Panc1 (cell line): ENCODE measurements at places on chromosomes 4 and X.

- no peak for DNase-seq
Measured at GRCh38 chr4:168540086-168540485, 43.2 kb downstream of the PALLD start.

- no peak for DNase-seq
Measured at GRCh38 chr4:40321574-40322275, 13.4 kb upstream of the CHRNA9 start.

DNA sequence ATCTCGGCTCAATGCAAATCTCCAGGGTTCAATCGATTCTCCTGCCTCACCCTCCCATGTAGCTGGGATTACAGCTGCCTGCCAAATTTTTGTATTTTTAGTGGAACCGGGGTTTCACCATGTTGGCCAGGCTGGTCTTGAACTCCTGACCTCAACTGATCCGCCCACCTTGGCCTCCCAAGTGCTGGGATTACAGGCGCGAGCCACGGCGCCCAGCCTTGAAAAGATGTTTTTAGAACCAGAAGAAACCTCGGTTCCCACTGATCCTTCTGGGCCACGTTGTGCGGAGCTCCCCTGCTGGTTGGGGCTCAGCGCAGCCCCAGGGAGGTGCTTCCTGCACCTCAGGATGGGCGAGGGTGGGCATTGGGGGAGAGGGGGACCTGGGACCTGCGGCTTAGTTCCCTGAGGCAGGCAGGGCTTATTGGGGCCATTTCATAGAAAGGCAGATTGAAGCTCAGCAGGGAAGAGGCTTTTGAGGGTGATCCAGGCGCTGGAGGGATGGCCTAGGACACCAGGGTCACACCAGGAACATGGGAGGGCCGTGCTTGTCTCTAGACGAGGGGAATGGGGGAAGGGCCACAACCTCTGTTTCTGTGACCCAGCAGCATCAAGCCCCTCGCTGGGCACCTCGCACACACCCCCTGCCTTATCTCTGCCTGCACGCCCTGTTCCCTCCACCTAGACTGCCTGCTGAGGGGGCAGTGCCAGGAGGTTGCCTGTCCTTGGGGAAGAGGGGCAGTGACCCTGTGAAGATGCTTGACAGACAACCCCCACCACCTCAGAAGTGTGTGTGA is 6.3 kb upstream of the ADD1 start:
- DNase-seq = no peak

- DNase-seq = no peak
Measured at GRCh38 chr4:128606173-128606572, 203.3 kb upstream of the JADE1 start.

- no peak for DNase-seq
Measured at GRCh38 chrX:29872831-29873230, 342.5 kb upstream of the MAGEB2 start.

DNA sequence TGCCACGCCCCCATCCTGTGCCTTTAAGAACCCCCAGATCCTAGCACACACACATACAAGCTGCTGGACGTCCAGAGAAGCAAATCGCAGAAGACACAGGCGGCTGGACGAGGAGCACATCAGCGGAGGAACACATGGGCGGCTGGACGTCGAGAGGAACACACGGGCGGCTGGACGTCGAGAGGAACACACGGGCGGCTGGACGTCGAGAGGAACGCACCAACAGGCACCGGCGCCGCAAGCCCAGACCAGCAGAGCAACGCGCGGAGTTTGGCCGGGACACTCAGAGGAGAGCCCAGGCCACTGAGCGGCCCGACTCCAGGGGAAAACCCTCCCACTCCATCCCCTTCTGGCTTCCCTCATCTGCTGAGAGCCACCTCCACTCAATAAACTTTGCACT is 17.2 kb downstream of the ZCCHC13 start:
- DNase-seq = no peak

DNA sequence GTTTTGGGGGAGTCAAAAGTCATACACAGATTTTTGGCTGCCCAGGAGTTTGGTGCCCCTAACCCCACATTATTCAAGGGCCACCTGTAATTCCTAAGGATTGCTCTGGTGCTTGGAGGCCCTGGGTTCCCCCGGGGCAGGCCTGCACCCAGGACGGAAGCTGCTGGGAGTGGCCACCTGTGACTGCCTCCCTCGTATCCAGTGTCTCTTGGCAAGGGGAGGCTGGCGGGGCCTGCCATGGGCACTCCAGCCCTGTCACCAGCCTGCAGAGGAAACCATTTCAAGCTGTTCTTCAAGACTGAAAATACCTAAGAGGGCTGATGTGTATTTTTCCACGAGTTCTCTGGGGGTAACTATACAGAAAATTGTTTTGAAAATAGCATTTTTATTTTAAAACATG is 24.5 kb upstream of the GPR78 start:
- DNase-seq = no peak

DNA sequence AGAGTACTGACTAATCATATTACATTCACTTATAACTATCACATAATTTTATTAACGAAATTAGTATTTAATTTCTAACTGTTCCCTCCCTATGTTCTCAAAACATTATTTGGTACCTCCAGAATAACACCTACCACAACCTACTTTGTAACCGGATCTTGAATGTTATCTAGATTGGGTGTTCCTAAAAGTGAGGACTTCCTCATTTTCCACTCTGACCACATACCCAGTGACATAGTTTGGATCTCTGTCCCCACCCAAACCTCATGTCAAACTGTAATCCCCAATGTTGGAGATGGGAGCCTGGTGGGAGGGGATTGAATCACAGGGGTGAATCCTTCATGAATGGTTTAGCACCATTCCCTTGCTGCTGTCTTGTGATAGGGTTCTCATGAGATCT is 21.8 kb downstream of the NR3C2 start:
- DNase-seq = no peak

DNA sequence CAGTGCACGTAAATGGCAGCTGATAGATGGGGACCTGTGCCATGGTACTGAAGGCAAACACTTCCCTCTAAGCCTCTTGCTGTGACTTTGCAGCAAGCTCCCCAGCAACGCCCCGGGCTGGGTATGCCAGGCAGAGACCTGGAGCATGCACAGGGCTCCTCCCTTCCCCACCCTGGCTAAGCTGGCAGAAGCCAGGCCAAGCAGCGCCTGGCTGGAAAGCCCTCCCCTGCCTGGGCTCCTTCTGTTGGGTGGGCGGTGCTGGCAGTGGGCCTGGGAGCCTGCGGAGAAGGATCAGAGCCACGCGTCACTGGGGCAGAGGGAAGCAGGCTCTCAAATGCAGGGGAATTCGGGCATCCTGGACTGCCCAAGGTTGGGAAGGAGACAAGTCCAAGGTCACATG is 3.6 kb downstream of the ATP2B3 start:
- no peak for DNase-seq

DNA sequence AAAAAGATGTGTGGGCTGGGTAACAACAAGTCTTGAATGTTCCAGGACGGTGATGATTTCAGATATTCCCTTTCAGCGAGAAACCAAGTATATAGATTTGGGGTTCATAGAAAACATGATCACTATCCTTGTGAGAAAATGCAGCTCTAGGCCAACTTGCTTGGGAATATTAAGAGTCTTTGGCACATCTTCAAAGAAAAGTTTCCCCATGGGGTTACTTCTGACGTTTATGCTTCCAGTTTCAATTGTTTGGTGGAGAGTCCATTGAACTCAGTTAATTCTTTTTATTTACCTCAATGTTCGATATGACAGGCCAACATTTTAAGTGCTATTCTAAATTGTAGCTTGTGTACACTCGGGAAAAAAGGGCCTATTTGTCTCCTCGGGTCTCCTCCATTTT is 126.7 kb downstream of the NHS start:
- DNase-seq = no peak

- DNase-seq = no peak
Measured at GRCh38 chrX:106672527-106672926, 54.0 kb upstream of the RNF128 start.

DNA sequence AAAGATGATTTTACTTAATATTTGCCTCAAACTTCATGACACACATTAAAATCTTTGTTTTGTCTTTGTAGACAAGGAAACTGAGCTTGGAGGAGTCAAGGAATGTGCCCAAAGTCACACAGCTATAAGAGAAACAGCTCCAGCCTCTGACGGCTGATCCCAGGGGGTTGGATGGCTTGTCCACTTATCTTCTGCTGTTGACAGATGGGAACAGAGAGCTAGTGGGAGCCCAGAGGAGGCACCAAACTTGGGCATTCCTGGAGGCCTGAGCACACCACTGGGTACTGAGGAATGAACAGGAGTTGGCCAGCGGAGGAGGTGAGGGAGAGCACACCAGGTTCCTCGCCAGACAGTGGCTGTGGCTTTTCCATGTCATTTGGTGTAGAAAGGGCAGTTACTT is 56.4 kb upstream of the GPR78 start:
- DNase-seq = no peak

DNA sequence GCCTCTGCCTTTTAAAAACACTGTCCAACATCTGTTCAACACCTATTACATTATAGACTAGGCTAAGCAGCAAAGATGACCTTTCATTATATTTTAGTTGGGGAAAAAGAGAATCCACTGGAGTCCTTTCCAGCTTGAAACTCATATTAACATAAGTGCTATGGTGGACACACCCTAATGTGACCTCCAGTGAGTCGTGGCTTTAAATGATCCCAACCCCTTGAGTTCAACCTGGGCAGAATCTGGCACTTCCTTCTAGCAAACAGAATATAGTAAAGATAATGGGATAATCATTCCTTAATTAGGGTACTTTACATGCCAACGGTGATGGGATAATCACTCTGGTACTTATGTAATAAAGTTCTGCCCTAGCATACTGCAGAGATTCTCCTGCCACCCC is 162.6 kb downstream of the MAB21L2 start:
- DNase-seq = no peak

GRCh38 chrX:149021159-149021558 is 483.9 kb downstream of the IDS start:
- DNase-seq = no peak

DNA sequence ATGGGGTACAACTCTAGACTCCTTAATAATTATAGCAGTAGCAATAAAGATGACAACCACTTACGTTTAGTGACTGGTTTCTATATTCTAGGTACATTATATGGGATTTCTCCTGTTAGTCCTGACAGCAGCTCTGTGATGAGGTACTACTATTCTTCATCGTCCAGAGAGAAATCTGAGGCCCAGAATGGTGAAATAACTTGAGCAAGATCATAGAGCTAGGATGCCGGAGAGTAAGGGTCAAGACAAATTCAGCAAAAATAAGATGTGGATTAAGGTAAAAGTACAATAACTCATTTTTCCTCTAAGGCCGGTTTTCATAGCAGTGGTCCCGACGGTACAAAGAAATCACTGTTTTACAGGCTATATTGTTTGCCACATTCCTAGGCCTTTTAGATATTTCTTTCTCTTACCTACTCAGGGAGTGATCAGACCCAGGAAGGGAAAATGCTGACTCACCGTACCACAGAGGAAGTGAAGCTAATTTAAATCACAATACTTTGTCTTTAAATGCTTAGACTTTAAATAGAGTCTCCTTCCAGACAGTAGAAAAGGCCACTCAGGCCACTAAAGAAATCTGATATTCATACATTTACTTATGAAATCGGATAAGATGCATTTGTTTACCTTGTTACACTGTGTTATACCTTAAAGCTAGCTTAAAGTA is 2023.0 kb upstream of the AGA start:
- DNase-seq = no peak

- no peak for DNase-seq
Measured at GRCh38 chr4:81828991-81829390, 357.3 kb upstream of the RASGEF1B start.

DNA sequence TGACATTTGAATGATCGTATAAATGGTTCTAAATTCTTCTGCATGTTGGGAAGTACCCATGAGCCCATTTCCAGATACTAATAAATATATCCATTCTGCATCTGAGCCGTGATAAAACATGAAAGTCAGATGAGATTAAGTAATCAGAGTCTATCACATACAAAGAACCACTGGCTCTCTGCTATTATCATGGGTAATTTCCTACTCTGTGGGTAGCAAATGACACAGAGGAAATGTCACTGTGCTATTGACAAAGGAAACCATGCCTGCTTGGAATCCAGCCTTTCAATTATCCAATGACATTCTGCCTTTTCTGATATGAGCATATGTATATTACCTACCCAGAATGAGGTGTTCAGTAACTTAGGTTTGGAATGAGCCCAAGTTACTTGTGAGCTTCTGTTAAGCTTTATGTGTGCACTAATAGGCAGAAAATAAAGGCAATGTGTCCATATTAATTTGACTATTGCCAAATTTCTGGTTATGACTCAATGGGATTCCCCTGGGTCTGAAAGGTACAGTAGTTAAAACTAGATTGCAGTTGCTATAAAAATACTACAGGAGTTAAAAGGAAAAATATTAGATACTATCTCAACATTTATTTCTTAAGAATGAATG is 238.7 kb upstream of the KCNIP4 start:
- DNase-seq = no peak

DNA sequence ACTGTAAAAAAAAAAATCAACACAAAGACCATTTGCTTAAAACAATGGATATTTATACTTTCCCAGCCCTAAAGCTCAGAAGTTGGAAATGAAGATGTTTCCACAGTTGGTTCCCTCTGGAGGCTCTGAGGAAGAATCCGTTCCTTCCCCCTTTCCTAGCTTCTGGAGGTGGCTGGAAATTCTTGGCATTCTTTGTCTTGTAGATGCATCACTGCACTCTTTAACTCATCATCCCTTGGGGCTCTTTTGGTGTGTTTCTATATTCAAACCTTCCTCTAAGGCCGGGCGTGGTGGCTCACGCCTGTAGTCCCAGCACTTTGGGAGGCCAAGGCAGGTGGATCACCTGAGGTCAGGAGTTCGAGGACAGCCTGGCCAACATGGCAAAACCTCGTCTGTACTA is 78.7 kb downstream of the VCX3A start:
- DNase-seq = no peak

DNA sequence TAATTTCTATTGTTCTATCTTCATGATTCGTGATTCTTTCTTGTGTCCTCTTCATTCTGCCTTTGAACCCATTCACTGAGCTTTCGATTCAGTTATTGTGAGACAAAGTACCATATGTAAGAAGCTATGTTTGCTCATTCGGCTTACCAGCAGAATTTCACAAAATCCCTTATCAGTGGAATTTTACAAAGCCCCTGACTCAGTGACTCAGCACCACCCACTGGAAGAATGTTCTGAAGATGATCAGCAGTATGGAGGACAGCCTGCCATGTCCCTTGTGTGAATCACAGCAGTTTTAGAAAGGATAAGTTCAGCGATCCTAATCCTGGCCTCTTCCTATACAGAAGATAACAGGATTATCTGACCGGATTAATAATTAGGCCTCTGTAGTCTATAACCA is 5.8 kb upstream of the UXT start:
- DNase-seq = no peak

- no peak for DNase-seq
Measured at GRCh38 chr4:105236916-105237311, 90.2 kb downstream of the TET2 start.
